Stimulated activated CD4-positive, alpha-beta T cell treated with anti-CD3 and anti-CD28 coated beads, TNF-alpha, amount 100 ng/mL, for 24 hours (primary cell): ENCODE measurements at places on chromosomes 13 and 19.
A peak's percentile ranks its signal among the peaks of the same experiment; 100 is the strongest.

GRCh38 chr19:19385896-19386869 is 19.3 kb upstream of the GATAD2A start:
- no peak for DNase-seq

DNA sequence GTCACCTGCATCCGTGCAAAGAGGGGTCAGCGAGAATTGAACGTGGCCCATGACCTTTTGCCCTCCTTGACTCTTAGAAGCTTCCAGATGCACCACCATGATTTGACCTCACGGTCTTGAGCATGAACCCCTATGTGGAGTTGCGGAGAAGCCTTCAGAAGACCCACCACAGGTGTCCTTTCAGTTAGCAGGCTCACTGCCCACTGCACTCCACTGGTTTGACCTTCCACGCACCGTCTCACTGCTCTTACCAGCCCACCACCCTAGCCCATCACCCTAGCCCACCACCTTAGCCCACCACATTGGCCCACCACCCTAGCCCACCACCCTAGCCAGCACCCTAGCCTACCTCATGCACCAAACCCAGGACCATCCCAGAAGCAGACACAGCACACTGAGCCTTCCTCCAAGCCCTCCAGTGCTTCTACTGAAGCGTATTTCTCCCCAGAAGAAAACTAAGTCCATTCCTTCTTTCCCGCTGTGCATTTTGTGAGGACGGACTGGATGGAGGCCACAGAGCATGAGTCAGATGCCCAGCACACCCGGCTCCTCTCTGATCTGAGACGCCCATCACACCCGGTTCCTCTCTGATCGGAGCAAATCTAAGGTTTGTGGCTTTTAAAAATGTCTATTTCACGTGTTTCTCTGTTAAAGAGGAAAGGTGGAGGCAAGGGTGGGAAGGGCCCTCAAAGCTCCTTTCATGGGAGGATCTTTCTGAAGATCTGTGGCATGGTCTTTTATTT is 45.8 kb downstream of the SOX1 start:
- no peak for DNase-seq

GRCh38 chr19:33375156-33375836 is 1.8 kb downstream of the CEBPG start:
- no peak for DNase-seq

- DNase-seq: no peak
These were observed 222.2 kb upstream of the SERP2 start for GRCh38 chr13:44151474-44151873.

GRCh38 chr19:47417746-47418691 is 1.3 kb downstream of the MEIS3 start:
- DNase-seq: no peak

GRCh38 chr13:67792151-67792676 is 562.1 kb upstream of the PCDH9 start:
- no peak for DNase-seq

GRCh38 chr13:33353210-33353609 is 67.7 kb upstream of the STARD13 start:
- DNase-seq: no peak

DNA sequence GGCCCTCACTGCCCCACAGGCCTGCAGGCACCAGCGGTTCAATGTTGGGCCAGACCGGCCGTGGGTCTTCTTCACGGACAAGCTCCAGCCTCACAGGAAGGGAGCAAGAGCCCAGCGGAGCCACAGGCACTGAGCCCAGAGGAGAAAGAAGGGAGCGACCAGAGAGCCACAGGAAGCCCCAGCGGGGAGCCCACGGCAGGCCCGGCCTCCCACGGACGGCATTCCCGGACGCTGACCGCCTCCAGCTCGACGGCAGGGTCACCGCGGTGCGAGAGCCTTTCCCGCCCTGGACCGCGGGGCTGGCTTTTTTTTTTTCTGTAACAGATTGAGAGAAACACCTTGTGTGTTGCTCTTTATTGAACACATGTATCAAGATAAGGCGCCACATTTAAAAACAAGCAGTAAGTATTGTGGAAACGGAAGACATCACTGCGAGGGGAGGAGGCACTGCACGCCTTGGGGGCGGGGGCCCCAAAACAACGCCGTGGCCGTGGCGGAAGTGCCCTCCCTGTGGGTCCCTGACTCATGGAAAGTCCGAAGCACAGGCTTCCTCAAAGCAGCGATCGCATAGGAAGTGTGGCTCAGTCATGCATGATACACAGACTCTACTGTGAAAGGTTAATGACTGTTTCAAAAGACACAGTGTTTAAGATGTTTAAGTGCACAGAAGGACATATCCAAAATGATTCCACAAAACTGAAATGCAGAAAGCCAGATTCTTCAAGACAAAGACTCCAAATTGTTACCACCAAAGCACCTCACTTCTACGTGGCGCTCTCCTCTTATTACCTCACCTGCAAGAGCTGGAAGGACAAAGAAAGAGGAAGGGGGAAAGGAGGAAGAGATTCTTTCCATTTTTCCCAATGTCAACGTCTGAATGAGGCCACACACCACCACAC is 3.5 kb downstream of the RASA3 start:
- DNase-seq: peak; percentile 89

DNA sequence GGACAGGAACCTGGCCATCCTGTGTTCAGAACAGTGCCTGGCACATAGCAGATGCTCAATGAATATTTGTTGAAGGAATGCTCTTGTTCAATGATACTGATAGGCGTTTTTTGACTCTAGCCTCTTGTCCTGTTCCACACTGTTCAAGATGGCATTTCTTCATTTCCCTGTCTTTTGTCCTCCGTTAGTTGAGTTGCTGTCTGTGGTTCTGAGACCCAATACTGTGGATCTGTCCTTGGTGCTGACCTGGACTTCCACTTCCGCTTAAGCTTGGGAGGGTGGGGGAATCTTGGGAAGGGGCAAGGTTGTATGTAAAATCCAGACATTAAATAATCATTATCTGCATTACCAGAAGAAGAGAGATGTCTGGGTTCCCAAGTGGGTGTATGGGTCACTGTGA is 8.3 kb upstream of the KCNN4 start:
- no peak for DNase-seq

DNA sequence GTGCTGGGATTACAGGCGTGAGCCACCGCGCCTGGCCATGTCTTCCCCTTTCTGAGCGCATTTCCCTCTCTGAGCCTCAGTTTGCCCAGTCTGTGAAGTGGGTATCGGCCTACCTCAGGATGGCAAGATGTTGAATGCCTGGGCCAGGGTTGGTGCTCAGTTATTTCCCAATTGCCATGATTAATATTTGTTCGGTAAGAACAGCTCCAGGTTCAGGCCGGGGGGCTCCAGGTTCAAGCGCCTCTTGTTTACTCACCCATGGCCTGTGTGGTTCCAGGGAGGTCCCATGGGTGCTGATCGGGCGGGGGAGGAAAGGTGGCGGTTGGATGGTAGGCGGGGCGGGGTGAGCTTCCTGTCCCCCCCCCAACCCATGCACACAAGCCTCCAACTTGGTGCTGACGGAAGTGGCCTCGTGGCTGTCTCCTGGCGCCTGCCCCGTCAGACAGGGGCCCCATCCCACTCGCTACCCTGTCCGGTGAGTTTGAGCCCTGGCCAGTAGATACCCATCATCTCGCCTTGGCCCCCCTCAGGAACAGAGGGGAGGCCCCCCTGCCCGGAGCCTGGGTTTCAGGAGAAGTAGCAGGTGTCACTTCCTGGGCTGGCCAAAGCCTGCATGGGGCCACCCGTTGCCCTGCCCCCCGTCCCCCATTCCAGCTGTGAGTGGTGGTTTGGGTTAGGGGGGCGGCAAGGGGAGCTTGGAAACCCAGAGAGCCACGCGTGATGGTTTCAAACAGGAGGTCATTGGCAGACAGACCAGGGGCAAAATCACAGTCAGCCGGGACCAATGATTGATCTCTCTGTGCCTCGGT is at the start of gene FCHO1:
Gene FCHO1 (plus strand): TSS at position 375 of the 809 bp plus-strand sequence. CDS start 3,688 bp downstream, outside the sequence.
- DNase-seq: peak; percentile 85

DNA sequence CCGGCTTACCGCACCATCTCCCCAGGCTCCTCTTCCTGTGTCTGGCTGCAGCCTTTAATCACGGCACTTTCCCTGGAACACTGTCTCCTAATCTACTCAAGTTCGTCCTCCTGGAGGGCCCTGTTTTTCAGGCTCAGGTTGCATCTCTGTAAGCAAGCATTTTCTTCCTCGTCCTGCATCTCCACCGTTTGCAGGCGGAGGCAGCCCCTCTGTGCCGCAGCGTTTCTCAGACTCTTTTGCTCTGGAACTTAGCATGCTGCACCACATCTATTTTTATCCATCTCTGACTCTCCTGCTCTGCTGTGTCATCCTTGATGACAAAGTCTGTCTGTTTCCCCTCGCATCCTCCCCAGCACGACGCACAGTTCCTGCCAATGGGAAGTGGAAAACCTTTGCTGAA is 117.5 kb downstream of the ATP8A2 start:
- DNase-seq: no peak

DNA sequence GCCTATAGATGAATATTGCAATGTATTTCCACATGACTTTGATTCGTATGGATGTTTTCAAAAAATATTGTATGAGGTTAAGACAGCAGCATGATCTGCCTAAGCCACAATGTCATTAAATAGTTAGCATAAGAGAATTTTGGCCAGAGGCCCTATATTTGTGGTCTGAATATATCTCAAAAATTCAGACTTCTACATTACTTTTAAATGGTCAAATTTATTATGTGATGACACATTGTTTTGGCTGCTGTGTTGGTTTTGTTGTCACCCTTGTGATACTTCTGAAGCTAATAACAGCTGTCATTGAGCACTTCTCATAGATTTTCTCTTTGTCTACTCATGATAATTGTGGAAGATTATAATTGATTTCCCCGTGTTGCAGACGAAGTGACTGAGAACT is 288.2 kb downstream of the MYO16 start:
- no peak for DNase-seq

GRCh38 chr13:72970956-72971355 is 87.8 kb upstream of the KLF5 start:
- DNase-seq: no peak

DNA sequence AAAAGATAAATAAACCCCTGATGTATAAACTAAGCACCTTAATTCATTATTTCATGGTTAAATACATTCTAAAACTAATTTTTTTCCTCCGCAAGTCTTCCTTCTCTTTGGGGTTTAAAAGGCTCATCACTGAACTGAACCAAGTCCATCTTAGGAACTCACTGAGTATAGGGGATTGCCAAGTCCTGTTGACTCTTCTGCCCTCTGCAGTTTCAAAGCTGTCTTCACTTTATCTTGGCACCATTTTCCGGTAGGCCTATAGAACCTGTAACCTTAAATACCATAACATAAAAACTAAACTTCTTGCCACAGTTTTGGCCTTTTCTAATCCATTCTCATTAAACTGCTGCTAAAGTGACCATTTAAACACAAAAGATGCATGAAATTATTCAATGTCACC is 66.5 kb upstream of the USPL1 start:
- no peak for DNase-seq

GRCh38 chr13:52179925-52180324 is 20.5 kb upstream of the NEK3 start:
- DNase-seq: no peak

DNA sequence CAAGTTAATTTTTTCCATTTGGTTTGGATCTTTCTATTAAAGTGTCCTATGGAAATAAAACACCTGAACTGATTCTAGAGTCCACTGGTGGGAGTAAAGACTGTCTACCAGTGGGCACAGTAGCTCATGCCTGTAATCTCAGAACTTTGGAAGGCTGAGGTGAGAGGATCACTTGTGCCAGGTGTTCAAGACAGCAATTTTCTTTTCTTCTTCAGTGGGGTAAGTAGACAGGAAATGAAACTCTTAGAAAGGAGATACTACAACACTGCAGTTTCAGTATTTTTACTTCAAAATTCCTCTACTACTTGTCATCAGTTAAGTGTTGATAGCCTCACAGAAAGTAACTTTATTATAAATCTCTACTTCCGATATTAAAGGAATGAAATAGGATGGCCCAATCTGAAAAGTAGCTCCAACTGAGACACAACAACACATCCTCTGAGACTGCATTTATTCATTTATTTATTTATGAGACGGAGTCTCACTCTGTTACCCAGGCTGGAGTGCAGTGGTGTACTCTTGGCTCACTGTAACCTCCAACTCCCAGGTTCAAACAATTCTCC is 26.3 kb downstream of the DNMT1 start:
- DNase-seq: no peak

DNA sequence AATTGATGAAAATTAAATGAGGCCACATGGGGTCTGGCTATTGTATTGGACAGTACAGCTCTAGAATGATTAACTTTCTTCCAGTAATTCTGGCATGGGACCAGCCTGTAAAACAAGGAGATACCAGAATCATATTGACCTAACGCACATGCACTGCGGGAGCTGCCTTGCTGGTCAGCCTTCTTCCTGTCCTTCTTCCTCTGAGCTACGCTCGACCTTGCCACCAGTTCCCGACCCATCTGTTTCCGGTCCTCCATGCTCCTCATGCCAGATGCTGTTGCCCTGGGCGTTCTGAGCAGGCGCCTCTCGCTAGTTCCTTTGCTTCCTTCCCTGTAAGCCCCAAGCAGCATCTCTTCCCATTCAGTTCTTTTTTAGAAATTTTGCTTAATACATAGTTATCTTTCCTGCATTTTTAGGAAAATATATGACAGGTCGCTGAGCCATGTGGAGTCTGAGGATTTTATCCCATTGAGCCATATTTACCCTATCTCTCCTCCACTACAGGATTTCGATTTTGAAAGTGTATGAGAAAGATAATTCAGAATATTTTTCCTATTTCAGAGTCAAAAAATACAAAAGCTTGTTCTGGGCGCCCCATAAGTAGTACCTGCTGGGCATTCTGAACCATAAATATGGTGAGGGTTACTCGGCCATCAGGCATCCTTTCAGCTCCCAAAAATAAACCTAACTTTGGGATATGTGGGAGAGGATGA is 38.6 kb downstream of the TNFRSF19 start:
- no peak for DNase-seq

- DNase-seq: no peak
These were observed 523.2 kb downstream of the KLF12 start for GRCh38 chr13:73610799-73611592.

DNA sequence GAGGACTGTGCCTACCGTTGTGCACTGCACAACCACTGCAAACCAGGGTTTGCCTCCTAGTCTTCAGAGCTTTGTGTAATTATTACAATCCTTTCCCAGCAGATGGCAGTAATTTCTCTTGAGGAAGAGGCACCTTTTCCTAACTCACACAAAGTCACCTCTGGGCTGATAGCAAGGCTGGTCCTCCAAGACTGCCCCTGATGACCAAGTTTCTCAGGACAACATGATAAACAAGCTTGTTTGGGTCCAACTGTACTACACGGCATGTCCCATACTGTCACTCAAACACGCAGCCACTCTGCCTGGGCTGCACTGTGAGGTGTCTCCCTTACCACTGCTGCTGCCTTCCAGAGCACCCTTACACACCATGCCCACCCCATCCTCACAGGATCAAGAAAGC is 39.3 kb downstream of the RFXAP start:
- DNase-seq: no peak
